ENCODE measurements at places on chromosomes 6 and 20.

GRCh38 chr6:155216312-155217046, 47.3 kb upstream of the CLDN20 start:
- no peak for DNase-seq

DNA sequence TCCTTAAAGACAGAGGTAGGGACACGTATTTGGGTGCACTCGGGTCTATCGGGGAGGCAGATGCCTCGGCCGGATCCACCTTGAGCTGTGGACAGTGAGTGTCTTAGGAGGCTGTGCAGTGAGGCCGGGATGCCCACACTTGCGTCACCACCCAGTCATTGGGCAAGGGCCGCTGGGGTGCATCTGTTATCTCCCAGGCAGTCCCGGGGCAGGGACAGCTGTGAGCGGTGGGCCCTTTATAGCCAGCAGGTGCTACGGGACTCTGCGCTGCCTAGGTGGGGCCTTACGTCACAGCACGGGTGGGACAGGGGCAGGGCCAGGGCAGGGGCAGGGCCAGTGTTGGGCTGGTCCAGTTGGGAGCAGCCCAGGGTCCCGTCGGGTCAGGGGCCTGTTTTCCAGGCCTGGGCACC, 689 bp upstream of the COL20A1 start:
- no peak for DNase-seq

GRCh38 chr6:36320475-36320874, 16.2 kb downstream of the BNIP5 start:
- no peak for DNase-seq

DNA sequence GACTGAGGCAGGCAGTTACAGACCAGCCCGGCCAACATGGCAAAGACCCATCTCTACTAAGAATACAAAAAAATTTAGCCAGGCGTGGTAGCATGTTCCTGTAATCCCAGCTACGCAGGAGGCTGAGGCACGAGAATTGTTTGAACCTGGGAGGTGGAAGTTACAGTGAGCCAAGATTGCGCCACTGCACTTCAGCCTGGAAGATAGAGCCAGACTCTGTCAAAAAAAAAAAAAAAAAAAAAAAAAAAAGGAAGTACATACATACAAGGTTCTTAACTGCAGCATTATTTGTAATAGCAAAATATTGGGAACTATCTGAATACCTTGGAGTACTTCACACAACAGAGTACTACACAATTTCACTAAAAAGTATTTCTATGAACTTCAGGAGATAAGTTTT, 183.5 kb upstream of the OLIG3 start:
- no peak for DNase-seq

Data from foreskin melanocyte (primary cell).